Left colon (tissue), 2 donors: ENCODE measurements at places on chromosomes 1 and 21. TPM values are rescaled to one million over a fixed set of nuclear protein-coding genes. Genes with fewer than 3 reads are reported as not detected.

- DNase-seq = no peak
Measured at GRCh38 chr1:180898441-180899219, 14.1 kb upstream of the KIAA1614 start.

- peak; percentile 48 for DNase-seq
Measured at GRCh38 chr1:53172426-53173128, 24.0 kb upstream of the CPT2 start.

DNA sequence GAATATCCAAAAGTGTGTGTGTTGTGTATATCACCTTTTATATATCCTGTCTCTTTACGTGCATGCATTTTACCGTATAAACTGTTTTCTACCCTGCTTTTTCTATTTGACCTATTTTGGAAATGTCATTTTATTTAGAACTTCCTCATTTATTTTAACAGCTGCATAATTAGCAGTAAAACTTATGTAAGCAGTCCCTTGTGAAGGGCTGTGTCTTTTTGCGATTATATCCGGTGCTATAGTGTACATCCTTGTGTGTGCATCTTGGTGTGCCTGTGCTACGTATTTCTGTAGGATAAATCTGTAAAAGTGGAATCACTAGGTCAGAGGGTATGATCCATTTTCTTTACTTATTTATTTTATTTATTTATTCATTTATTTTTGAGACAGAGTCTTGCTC lies 7.2 kb downstream of the LGALS8 start:
- DNase-seq = no peak

GRCh38 chr1:204733289-204733688 lies 47.8 kb upstream of the LRRN2 start:
- DNase-seq = no peak

DNA sequence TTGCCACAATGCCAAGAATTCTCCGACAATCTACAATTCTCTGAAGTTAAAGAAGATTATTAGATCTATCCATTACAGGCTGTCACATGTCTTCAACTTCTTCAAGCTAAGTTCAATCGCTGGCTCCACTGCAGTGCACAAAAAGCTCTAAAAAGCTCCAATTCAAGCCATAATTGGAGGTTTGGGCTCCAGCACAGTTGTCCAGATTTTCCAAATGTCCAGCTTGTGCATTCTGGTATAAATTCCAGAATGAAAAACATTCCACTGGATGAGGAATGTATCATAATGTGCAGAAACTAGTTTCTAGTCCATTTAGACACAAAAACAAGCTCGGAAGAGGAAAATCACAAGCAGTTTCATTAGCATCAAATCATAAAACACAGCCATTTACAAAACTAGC lies 138.6 kb downstream of the NRIP1 start:
- DNase-seq = no peak

GRCh38 chr1:94798462-94798861 lies 21.7 kb upstream of the SLC44A3 start:
- no peak for DNase-seq

Gene TMEM61
- 12.2 TPM for total RNA-seq

DNA sequence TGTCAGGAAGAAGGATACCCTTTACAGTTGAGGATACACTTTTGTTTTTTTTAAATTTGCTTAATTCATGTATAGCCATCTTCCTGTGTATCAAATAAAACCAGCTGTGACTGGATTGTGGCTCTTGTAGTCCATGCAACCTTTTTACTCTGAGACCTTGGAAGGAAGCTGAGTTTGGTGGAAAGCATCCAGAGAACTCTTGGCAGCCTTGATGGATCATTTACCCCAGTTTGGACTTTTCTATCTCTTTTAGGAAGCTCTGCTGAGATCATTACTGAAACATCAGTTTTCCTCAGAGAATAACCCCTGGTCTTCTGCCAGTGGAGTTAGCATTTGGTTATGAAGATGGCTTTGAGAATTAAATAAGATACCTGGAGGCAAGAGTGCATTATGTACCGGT lies 21.2 kb upstream of the APOBEC4 start:
- DNase-seq = no peak

- DNase-seq = peak; percentile 81
Measured at GRCh38 chr1:161185282-161185682, 8.0 kb upstream of the B4GALT3 start.
